Esophagus muscularis mucosa (tissue), 4 donors: ENCODE measurements at places on chromosomes 4 and X.

DNA sequence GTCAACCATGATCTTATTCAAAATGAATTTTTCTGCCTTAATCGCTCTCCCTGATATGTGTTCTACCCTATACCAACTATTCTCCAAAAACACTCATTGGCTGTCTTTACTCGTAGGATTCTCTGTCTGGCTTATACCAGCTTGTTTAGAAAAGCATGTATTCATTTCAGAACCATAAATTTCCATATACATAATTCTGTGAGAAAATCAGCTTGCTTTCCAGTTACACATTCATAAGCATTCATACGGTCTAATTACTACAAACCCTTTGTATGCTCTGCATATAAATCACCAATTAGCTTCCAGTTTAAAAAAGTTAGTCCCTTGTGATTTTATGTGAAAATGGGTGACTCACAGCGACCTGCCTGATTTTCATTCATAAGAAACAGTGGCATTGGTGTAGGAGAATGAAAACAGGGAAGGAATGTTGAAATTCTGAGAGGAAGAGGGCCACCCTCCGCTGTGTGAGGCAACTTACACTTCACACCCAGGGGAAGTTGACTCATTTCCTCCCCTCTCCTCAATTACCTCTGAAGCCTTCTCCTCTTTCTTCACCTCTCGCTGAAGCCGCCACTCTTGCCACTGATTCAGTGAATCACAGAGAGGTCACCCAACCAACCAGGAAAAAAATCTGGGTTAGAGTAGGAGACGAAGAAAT, 63.3 kb downstream of the MEPE start:
- no peak for DNase-seq

DNA sequence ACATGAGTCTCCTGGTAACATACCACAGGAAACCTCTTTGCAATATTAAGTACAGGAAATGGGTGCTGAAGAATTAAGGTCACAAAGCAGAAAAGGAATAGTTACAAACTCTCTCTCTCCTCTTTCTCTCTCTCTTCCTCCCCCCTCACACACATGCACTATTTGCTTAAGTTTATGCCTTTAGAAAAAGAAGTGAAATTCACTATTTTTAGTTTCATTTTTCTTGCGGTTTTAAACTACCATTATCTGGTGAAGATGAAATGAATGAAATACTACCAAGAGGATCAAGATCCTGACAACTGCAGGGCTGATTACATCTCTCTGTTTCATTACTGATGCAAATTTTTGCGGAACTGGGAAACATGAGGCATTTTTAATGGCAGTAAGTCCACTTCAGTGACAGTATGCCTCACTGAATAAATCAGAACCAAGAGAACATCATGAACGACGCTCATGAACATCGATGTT, 64.3 kb upstream of the FTHL17 start:
- DNase-seq = no peak

- no peak for DNase-seq
Observed at GRCh38 chr4:139018501-139018900, 2.9 kb downstream of the NOCT start.

GRCh38 chr4:148048598-148048997, 316.7 kb downstream of the ARHGAP10 start:
- no peak for DNase-seq

DNA sequence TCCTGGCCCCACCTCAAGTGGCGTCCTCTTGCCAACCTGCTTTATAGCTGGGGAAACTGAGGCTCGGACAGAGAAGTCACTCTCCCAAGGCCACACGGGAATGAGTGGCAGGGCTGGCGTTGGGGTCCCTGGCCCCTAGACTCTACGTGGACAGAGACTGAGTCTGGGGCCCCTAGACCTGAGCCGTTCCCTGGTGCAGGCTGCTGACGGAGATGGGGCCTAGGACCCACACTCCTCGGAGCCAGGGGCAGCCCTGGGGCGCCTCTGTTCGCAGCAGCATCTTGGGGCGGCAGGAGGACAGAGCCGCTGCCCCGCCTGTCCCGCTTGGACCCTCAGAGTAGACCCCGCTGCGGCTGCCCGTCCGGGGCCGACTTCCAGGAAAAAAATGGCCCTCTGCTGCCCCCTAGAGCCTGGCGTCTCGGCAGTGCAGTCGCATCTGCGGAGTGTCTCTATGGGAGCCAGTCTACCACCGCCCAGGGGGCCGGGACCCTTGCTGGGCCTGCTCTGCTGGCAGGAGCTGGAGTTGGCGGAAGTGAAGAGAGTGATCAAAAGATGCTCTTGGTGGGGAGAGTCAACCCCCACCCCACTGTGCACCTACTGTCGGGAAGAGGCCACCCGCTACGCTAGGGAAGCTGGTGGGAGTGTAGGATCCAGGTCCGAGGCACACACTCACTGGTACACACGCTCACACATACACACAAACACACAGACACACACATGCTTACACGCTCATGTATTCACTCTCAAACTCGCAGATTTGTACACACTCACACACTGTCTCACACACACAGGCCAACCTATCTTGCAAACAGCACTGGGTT, 220.1 kb downstream of the AFAP1 start:
- DNase-seq = no peak

GRCh38 chrX:127190381-127190780, 370.9 kb downstream of the PRR32 start:
- DNase-seq = no peak

- no peak for DNase-seq
Observed at GRCh38 chrX:122046815-122047214, 999.4 kb downstream of the GLUD2 start.

GRCh38 chr4:131091896-131092295, 1995.9 kb downstream of the C4orf33 start:
- DNase-seq = no peak
